ENCODE measurements at places on chromosomes 11 and 22. TPM values are rescaled to one million over a fixed set of nuclear protein-coding genes. Genes with fewer than 3 reads are reported as not detected.

DNA sequence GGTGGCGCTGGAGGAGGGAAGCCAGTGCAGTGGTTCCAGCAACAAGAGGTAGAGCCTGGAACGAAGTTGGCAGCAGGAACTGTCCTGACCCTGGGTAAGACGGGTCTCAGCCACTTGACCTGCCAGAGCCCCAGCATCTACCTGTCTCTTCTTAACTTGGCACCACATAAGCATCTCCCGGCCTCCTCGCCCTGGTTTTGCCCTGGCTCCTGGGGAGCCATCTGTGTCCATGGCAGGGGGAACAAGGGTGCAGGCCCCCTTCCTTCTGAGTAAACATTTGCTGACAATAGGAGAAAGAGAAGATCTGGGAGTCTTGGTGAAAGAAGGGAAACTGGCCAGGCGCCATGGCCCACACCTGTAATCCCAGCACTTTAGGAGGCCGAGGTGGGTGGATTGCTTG, 12.8 kb downstream of the P2RY2 start:
- DNase-seq = no peak

GRCh38 chr11:62269654-62270278, at the start of gene SCGB2A2:
Gene SCGB2A2, plus strand, starts transcription at chr11:62270158. Its CDS starts 59 bp downstream, at chr11:62270217.
- DNase-seq = no peak

GRCh38 chr22:25496396-25497064, 67.9 kb upstream of the GRK3 start:
- DNase-seq = no peak

DNA sequence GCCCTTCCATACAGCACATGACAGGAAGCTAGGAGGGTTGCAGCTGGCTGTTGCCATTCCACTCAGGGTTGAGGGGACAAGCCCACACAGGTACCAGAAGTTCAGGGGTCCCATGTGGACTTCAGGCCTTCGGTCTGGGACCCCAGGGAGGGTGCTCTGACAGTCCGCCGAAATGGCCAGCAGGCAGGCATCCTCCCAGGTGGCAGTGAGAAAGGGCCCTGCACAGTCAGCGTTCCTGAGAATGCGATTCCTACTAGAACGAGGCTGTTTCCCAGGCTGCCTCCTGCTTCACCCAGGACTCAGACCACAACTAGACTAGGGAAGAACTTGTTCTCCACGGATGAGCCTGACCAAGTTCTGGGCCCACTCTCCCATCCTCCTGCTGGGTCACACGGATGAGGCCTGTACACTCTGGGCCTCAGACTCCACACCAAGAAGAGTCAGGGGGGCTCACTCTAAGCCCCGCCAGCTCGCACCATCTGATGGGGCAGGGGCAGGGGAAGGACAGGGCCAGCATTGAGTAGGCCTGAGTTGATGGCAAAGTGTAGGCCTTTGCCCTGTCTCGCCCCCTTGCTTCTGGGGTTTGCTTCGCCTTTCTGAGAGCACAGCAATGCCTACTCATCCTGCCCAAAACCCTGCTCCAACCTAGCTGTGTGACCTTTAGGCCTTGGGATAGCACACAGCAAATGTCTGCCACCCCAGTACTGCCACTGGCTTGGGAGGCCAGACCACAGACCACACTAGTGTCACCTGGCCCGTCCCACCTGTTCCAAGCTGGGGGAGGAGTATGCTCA, 14.0 kb downstream of the KCNQ1OT1 start:
- DNase-seq = no peak

DNA sequence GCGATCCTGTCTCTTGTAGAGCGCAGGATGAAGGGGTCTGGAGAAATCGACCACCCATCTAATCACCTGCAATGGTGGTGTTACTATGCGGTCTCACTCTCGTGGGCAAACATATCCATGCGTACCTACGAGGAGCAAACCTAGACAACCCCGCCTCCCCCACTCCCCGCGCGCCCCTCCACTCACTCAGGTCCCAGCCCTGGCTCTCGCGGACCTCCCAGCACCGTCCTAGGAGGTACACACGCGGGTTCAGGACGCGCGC, 887 bp downstream of the TRPC6 start:
- no peak for DNase-seq

GRCh38 chr22:35443790-35444684, 44.1 kb downstream of the MCM5 start:
- DNase-seq = no peak

DNA sequence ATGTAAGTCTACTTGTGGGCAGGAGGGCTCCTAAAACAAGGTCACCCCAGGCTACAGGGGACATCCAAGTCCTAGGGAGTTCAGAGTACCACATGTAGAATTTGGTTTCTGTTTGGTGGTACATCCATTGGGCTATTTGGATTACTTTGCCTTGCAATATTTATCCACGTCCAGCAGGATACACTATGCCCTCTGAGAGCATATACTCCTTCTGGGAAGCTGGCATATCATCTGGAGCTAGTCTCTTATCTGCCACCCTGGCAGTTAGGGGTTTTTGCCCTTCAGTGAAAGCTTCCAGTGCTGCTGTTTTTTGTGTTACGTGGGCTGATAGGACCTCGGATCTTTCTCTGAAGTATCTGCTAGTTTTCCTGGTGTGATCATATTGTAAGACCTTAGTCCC, 7.3 kb downstream of the LMO2 start:
- DNase-seq = no peak

GRCh38 chr11:43937434-43938411, 4.7 kb upstream of the C11orf96 start:
- DNase-seq = no peak

DNA sequence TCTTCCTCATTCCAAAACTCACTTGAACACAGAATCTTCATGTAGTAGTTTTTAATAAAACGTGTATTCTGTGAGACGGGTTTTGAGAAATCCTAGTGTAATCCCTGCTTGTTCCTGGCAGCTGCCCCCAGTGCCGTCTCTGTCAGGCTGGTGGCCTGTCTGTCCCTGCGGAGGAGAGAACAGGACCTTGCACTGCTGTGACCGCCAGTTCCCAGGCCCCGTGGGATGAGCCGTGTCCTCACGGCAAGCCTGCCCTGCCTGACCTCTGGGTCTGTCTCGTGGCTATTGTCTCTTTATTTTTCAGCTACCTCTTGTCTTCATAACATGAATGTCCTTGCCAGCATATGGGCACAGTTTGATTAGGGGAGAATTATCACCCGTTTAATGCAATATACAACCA, 535.5 kb upstream of the B3GAT1 start:
- no peak for DNase-seq

DNA sequence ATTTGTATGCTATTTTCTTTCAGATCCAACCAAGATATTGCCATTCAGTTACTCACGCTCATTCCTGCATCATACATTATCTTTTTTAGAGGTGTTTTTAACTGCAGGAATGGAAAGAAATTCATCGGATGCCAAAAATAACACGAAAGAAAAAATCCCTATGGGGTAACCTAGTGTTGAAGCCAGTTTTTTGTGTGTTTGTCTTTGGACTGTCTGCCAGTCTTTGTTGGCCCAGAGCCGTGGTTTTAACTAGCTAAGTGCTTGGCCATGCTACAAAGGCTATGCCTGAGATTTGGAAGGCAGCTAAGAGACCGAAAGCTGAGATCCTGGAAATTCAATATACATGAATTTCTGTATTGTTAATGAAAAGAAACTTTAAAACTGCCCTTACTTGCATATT, 309.8 kb upstream of the CNTN5 start:
- DNase-seq = no peak

- no peak for DNase-seq
Observed at GRCh38 chr11:125398475-125398874, 97.6 kb downstream of the FEZ1 start.

DNA sequence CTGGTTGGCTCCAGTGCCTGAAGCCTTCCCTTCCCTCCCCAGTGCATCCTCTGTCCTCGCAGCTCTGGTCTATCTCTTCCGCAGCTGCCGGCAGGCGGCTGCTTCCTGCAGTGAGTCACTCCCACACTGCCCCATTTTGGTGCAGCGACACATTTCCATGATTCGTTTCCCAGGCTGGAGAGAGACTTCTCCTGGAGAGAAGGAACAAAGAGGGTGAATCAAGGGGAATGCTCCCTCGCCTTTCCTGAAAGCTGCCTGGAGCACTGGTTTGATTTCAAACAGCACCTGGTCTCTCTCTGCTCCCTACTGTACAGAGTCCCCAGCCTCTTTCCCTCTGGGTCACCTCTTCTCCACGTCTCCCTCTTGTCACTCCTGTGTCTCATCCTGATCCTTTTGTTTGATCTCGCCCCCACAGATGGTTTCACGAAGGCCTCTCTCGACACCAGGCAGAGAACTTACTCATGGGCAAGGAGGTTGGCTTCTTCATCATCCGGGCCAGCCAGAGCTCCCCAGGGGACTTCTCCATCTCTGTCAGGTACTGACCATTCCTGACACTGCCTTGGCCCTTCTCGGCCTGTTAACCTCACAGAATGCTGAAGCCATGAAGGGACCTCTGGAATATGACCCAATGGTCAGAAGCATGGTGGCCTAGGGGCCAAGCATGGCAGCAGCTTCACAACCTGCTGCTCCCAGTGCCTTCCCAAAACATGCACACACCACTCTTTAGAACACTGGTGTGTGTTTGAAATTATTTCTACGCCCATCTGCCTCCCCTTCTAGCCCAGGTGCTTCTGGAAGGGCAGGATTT, at the start of gene TMA7B:
TMA7B (plus strand) TSS at position 758 of the 808 bp plus-strand sequence. CDS start 3,978 bp downstream, outside the sequence.
- DNase-seq = no peak

- DNase-seq = no peak
Observed at GRCh38 chr22:42797011-42797410, 60.1 kb downstream of the ARFGAP3 start.

GRCh38 chr11:32224580-32224979, 133.7 kb downstream of the RCN1 start:
- DNase-seq = no peak

- DNase-seq = no peak
Observed at GRCh38 chr11:32162351-32162750, 71.5 kb downstream of the RCN1 start.

DNA sequence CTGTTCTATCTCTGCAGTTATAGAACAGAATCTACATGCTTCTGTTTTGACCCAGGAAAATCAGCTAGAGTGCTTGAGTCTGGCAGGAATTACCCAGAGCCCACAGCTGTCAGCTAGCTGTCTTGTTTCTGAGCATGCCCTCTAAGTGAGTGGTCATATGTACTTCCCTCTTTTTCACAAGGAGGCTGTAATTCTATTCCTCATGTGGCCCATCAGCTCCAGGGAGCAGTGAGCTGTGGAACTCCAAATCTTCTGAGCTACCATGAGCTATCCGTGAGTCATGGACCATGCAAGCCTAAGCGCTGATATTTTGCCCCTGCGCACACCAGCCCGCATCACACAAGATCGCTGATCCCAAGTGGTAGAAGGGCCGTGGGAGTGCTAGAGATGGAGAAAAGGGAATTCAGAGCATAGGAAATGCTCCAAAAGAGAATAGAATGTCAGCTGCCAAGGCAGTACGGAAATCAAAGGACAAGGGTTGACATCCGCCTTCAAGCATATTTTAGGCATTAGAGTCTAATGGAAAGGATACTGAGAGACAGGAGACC, 5.4 kb downstream of the FJX1 start:
- no peak for DNase-seq

DNA sequence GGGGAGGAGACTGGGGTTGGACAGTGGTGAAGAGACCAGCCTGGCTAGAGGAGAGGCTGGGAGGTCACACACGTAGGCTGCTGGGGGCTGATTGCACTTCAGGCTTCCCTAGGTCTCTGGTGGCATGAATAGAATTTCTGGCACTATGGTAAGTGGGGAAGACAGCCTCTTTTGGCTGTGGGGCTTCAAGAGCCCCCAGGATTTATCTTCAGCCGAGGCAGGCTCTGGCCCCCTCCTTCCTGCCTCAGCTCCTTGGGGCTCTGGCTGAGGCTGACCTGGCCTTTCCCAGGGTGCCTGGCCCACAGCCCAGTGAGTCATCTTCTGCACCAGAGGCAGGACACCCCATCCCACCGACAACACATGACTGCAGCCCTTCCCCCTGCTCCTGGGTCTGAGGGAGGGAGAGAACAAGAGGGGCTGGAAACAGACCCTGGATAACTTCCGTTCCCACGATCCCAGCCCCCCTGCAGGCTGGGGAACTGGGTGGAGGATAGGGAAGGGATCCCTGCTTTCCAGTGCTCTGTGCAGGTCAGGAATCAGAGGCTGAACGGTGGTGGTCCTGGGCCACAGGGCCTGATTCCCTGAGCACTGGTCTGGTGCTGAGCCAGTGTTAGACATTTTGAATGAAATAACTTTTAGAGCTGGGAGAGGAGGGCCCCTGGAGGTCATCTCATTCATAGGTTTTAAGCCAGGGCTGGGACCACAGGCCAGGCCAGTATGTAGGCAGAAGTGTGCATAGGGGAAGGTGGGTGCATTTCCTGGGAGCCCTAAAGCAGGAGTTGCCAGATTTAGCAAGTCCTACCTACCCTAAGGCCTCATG, 26.5 kb downstream of the ARHGEF17 start:
- DNase-seq = no peak

GRCh38 chr22:37566903-37567798, 6.9 kb downstream of the CDC42EP1 start:
- no peak for DNase-seq

- DNase-seq = no peak
Observed at GRCh38 chr11:35810045-35810645, 133.7 kb upstream of the LDLRAD3 start.

DNA sequence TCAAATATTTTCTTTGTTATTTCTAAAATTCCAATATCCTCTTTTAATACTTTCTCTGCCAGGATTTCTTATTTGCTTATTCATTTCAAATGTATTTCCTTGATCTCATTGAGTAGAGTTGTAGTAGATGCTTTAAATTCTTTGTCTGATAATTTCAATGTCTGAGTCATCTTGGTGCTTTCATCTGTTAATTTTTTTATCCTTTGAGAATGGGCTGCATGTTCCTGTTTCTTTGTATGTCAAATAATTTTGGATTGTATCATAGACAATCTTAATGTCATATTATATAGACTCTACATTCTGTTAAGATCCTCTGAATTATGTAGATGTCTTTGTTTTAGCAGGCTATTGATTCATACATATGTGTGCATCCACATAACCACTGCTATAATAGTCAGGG, 57.5 kb downstream of the MYEOV start:
- peak; percentile 47 for DNase-seq

- no peak for DNase-seq
Observed at GRCh38 chr22:33746501-33746928, 173.8 kb downstream of the LARGE1 start.

The GRM5 gene
- polyA plus RNA-seq = not detected

The FAM181B gene
- polyA plus RNA-seq = not detected

The C11orf65 gene
- polyA plus RNA-seq = 0.18 TPM

The STK33 gene
- 3.0 TPM for polyA plus RNA-seq

The B3GAT1 gene
- not detected for polyA plus RNA-seq

The OR51B2 gene
- not detected for polyA plus RNA-seq

The ANO9 gene
- not detected for polyA plus RNA-seq

The C22orf42 gene
- not detected for polyA plus RNA-seq

The MGAT3 gene
- 0.66 TPM for polyA plus RNA-seq

The PIWIL4 gene
- polyA plus RNA-seq = 1.6 TPM

The KRTAP5-7 gene
- not detected for polyA plus RNA-seq

The SBF1 gene
- polyA plus RNA-seq = 34.7 TPM

The MYO7A gene
- polyA plus RNA-seq = 0.01 TPM

The SCO2 gene
- 0.78 TPM for polyA plus RNA-seq

The OR51B6 gene
- not detected for polyA plus RNA-seq

The CLTCL1 gene
- polyA plus RNA-seq = 14.0 TPM

Data from BJ (cell line).